ENCODE measurements at places on chromosomes 16 and 17.

DNA sequence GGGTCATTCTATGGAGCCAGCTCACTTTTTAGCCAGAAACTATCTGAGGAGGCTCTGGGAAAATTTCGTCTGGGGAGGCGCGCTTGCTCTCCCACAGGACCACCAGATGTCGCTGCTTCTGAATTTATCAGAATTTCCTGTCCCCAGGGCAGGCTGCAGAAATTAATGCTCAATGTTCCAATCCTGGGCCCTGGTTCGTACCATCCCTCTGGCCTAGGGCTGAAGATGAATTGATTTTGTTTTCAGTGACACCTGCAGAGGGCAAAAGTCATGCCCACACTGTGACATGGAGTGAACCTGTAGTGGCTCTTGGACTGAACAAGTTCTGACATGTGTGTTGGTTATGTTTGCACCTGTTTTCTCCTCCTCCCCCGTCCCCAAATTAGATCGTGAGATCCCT, 482.6 kb downstream of the NPIPA7 start:
- no peak for DNase-seq

GRCh38 chr16:3022684-3023414, 893 bp downstream of the HCFC1R1 start:
- DNase-seq = no peak

GRCh38 chr16:59886021-59886420, 1151.9 kb upstream of the GOT2 start:
- DNase-seq = no peak

- DNase-seq = no peak
Observed at GRCh38 chr17:45296003-45296832, 20.6 kb downstream of the MAP3K14 start.

- DNase-seq = no peak
Observed at GRCh38 chr17:41212524-41213169, 13.8 kb upstream of the KRTAP9-2 start.

DNA sequence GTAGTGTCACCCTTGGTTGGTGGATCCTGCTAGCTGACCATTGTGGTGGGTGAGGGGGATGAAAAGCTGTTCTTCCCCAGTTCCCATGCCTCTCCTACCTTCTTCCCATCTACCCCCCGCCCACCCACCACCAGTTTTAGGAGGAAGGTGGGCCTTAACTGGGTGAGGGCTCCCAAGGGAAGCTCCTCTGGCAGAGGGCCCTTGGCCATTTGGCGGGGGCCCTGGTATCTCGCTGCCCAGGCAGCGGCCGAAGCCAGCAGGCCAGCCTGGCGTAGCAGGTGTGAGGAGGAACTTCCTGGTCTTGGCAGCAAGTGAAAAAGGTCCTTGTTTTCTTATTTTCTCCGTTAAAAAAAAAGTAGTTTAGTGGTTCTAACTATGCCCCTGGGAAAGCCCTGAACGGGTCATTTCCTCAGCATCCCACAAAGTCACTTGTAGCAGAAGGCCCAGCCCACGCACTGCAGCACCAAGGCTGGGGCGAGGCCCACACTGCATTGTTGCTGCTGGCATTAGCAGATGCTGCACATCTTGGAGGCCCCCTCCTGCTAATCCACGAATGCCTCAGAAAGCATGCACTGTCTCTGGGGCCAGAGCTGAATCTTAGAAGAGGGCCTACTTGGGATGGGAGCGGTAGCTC, 72.5 kb downstream of the MPRIP start:
- no peak for DNase-seq

DNA sequence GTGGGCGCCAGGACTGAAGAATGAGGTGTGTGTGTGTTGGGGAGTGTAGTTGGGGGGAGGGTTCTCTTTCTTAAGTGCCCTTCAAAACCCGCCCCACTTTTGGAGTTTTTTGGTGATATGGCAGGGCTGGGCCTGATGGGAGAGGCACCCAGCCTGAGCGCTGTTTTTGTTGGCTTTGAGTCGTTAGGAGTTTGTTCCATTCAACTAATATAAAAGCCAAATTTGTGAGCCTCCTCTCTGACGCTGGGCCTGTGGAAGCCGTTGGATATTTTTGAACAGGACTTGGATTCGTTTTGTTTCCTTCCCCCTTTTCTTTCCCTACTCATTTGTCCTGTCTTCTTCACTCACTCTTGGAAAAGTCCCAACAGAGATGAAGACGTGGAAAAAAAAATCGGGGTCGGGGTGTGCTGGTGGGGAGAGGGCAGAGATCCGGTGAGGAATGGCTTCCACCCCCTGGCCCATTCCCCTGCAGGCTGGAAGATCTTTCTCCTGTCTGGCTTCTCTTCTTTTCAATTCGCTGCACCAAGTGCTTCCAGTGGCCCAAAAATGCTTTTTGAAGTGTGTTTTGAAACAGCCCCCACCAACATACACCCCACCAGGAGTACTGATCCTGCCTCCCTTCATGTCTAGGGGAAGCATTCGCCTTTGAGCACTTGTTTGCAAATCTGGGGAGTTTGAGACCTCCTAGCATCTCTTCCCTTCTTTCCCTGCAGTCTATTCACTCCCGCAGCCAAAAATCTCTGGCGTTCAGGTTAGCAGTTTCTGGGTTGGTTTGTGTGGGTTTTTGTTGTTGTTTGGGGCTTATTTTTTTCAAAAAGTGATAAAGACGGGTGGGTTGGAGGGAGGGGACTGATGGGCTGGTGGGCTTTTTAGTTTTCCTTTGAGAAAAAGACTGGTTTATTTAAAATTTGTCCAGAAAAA, 2.6 kb downstream of the FZD2 start:
- DNase-seq = no peak

- DNase-seq = no peak
Observed at GRCh38 chr17:2939714-2940351, 123.6 kb downstream of the OR1D5 start.

DNA sequence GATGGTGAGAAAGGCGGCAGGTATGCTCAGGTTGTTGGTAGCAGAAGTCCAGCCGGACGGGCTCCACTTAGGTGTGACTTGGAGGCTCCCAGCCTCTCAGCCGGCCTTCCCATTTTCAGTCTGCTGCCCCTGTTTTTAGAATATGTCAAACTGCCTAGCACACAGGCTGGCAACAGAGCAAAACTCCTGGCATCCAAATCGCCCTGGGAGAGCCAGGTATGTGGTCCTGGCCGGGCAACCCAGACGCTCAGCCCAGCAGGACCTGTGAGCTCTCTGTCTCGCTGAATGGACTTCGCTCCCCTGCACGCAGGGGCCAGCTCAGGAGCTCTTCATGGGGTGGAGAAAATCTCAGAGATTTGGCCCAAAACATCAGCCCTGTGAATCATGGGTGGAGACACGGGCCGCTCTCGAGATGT, 147.9 kb upstream of the CHMP6 start:
- DNase-seq = peak; percentile 51

- DNase-seq = no peak
Observed at GRCh38 chr17:75514919-75515495, 330 bp downstream of the CASKIN2 start.

DNA sequence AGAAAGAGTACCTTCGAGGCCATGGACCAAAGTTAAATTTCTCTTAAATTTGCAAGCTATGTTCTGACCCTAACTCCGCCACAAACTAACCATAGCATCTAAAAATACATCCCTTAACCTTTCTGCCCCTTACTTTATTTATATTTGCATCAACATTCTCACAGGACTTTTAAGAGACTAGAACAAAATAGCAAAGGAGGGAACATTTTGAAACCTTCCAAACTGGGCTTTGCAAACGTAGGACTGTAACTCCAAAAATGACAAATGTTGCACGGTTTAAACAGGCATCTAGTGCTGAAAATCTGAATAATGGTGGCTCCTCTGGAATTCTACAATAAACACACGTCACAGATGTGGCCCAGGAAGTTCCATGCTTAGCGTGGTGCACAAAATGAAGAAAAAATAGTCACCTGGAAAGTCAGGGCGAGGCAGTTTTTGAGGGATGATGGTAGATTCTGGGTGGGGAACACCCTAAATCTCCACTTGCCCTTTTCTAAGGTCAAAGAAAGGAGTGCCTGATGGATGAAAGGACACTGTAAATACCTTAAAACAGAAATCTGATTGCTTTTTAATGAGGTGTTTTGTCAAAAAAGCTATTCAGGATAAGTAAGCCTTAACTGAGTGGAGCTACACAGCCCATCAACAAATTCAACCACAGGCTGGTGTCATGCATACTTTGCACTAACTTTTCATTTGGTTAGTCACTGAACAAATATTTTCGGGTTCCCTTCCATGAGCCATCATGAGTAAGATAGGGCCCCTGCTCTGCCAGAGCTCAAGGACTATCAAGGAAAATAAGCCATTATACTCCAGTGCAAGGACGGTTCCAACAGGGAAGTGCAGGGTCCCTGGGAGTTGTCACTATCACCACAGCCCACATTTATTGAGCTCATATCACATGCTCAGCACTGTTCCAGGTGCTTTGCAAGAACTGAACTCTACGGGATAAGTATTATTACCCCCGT, 21.2 kb downstream of the ARHGAP17 start:
- no peak for DNase-seq

DNA sequence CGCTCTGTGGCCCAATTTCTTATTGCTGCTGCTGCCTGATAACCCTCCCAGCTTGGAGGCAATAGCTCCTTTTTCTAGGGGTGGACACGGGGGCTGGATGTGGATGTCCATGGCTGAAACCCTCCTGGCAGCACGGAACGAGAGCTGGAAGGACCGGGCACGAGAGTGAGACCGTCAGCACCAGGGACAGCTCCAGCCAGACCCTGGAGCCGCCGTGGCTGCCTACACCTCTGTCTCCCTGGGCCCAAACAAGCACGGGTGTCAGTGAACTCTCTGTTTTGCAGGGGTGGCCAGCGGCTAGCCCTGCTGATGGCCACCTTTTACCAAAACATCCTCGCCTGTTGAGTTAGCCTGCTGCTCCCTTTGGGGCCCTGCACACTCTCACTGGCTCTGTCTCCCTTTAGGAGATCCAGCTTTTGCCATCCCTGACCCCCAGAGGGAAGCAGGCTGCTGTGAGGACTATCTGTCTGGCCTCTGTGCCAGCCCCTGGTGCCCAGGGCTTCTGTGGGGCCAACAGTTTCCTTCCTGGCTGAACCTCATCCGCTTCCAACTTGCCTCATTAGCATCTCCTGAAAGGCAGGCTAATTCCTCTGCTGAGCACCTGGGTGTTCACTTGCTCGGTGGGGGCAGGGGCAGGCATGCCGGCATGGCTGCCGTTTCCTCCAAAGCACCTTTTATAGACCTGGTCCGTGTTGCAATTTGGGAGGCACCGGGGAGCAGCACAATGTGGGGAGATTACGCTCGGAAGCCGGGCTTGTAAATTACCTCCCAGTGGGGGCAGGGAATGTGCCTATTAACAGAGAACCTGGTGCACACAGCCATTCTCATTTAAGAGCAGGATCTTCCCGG, 118.1 kb downstream of the ENGASE start:
- no peak for DNase-seq

GRCh38 chr16:12392585-12393091, 411.0 kb downstream of the CPPED1 start:
- DNase-seq = no peak

DNA sequence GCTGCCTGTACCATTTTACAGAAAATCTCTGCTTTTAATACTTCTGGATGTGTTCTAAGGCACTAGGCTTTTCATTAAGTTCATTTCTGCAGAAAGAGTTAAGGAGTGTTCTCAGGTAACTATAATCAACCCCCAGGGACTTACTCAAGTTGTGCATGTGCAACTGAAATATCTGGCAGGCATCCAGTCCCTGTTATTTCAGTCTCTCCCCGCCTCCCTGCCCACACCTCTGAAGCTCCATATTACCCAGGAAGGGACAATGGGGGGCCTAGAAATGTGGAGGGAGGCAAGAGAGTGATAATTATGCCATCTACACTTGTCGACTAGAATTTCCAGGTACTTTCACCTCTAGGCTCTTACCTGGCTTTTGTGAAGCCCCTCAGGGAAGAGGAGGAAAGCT, 432.2 kb downstream of the MAF start:
- no peak for DNase-seq

- no peak for DNase-seq
Observed at GRCh38 chr17:49723423-49723822, 15.7 kb upstream of the SLC35B1 start.

DNA sequence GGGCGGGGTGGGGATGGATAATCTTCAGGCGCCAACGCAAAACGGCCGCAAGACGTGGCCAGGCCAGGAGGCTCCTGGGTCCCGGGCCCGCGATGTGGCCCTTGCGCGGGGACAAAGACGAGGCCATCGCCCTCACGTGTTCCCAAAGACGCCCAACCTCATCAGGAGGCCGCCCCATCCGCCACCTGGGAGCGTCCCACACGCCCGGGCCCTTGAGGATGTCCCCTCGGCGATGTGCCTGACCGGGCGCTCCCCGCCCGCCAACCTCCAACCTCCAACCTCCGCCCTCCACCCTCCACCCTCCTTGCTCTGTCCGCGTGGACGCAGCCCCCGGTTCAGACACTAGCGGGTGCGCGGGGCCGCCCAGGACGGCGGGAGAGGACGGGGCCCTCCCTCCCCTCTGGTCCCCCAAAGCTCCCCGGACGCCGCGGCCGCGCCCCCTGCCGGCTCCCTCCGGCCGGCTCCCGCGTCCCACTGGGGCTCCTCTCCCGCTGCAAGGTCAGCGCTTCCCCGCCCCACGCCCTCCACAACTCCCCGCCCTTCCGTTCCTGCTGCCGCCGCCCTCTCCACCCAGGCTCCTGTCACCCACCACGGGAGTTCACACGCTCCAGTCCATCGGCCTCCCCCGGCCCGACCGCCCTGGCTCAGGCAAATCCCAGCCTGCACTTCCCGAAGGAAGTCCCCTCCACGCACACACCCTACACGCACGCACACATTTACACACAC, 250.8 kb upstream of the RPL38 start:
- peak; percentile 81 for DNase-seq

DNA sequence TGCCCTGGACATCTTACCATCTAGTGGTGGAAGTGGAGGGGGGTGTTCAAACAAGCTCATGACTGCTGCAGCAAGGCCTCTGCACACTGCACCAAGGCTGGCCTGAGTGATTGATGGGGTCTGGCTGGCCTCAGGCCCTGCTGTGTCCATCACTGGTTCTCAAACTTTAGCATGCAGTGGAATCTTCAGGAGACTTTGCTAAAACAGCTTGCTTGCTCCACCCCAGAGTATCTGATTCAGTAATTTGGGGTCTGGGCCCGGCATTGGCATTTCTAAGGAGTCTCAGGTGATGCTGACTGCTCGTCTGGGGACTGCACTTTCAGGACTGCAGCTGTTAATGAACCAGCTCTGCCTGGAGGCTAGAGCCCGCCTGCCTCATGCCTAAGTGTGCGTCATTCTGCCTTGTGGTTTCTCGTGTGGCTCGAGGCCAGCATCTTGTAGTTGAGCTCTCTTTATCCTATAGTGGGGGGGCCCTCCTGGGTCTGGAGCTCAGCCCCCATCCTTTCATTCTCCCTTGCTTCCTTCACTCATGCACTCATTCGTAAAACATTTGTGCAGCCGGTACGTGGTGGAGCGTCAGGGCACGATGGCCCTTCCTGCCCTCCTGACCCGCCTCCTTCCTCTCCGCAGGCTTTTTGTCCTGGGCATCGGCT, 4.1 kb downstream of the MGAT5B start:
- no peak for DNase-seq

GRCh38 chr16:67942200-67942509, 1.8 kb downstream of the LCAT start:
- no peak for DNase-seq

- no peak for DNase-seq
Observed at GRCh38 chr16:61797296-61797795, 238.9 kb downstream of the CDH8 start.

DNA sequence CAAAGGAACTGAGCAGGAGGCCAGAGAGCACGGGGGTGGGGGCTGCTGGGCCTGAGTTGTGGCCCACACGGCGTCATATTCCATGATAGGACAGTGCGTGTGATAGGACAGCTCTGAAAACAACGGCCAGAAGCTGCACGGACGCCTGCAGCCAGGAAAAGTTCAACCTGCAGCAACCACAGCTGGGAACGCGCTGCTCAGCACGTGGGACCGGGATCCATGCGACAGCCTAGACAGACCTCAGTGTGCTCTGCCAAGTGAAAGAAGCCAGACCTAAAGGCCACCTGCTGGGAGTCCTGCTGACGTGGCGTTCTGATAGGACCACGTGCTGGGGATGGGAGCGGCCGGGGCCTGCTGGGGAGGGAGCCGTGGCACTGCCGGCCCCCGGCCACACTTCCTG, 21.6 kb downstream of the CTU2 start:
- no peak for DNase-seq
